Right forelimb (tissue), 1 donor: ENCODE measurements at places on chromosomes 6 and 20.

DNA sequence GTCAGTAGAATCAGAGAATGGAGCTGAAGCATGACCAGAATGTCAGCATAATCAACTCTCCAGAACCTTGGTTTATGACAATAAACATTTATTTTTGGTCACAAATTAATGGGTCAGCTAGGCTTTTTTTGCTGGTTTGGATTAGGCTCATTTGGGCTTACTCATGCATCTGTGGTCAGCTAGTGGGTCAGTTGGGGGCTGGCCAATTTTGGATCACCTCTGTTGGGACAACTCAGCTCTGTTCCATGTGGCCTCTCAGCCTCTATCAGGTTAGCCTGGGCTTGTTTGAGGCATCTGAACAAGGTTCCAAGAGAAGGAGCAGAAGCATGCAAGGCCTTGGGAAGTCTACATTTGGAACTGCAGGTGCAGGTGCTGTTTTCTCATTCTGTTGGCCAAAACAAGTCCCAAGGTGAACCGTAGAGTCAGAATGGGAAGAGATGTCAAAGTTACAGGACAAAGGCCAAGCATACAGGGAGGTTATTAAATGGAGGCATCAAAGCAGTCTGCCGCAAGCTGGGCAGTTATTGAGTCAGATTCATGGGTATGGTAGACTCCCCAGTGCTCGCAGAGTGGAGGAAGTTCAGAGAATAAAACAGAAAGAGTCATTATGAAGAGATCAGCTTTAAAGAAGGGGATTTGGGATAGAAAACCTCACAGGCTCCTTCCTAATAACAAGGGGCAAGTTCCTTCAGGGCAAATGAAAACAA, 173.0 kb downstream of the PLCB4 start:
- no peak for DNase-seq

DNA sequence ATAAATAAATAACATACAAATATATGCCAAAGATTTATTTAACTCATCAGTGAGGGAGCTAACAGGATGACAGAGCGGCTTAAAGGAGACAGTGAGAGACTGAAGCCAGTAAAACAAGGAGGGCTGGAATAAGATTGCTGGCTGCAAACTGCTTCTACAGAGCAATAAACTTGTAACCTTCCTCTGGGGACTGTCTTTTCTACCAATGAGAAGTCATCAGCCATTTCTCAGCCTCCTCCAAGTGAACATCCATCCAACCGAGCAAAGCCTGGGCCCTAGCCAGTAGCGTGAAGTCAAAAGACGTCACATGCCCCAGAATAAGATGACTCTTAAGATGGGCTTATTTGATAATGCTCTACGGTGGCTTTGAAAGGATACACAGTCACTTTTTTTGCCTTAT, 42.5 kb downstream of the CPXM1 start:
- no peak for DNase-seq

DNA sequence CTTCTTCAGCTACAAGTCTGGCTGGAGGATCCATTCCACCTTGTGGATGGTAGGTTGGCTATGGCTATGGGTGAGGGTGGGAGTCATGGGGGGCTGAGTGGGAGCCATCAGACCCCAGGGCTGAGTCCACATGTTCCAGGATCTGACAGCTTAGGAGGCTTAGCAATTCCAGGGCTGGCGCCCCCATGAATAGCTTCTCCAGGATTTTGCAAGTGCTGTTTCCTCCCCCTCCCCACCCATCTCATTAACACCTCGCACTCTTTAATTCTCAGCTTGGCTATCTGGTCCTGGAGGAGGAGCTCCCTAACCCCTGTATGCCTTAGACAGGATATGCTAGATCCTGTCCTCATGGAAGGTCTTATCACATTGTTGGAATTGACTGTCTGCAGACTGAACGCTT, 39.0 kb upstream of the ANGPT4 start:
- no peak for DNase-seq

GRCh38 chr6:133894795-133895358, 6.0 kb downstream of the TCF21 start:
- no peak for DNase-seq

DNA sequence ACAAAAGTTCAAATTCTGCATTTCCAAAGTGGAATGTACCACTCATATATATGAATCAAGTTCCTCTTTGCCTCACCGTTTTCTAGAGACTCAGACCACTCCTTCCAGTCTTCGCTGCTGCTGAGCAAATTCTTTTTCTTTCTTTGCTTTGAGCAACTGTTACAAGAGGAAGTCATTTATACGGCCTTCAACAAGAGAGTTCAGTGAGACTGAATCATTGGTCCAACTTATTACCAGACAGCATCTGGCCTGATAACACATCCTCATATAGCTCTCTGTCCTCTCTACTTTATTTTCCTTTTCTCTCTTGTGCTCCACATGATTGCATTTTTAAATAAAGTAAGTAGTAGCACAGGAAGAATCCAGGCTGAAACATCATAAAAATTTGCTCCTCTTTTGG, 652.7 kb downstream of the PHF3 start:
- DNase-seq = no peak

- DNase-seq = no peak
Measured at GRCh38 chr20:47455133-47456040, 46.3 kb upstream of the NCOA3 start.

DNA sequence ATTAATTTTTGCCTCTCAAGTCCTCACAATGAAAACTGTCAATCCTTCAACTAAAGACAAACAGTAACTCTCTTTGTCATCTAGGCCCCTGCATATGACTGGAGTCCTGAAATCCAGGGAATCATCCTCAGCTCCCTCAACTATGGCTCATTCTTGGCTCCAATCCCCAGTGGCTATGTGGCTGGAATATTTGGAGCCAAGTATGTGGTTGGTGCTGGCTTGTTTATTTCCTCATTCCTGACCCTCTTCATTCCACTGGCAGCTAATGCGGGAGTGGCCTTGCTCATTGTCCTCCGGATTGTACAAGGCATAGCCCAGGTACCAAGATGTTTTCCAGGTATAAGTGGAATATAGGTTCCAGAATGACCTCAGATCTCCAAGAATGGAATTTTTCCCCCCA, 15.4 kb downstream of the SLC17A4 start:
- DNase-seq = no peak

DNA sequence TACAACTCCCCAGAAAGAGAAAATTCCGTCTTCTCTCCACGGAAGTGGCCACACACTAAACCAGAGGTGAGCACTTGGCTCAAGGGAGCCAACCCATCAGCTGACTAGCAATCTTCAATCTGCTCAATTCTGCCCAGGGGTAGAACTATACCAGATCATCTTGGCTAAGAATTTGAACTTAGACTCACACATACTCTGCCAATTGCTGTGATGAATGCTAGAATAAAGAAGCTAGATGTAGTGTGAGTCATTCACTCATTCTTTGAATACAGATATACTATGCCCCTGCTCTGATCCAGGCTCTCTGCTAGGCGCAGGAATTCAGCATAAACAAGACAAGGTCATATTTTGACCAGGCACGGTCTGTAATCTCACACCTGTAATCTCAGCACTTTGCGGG, 147.9 kb upstream of the SHLD1 start:
- no peak for DNase-seq

- no peak for DNase-seq
Measured at GRCh38 chr20:61053487-61053886, 198.6 kb upstream of the CDH4 start.

GRCh38 chr6:149259753-149260152, 57.8 kb upstream of the TAB2 start:
- DNase-seq = no peak

- DNase-seq = peak; percentile 63
Measured at GRCh38 chr20:62063315-62063980, 2.2 kb downstream of the TAF4 start.

DNA sequence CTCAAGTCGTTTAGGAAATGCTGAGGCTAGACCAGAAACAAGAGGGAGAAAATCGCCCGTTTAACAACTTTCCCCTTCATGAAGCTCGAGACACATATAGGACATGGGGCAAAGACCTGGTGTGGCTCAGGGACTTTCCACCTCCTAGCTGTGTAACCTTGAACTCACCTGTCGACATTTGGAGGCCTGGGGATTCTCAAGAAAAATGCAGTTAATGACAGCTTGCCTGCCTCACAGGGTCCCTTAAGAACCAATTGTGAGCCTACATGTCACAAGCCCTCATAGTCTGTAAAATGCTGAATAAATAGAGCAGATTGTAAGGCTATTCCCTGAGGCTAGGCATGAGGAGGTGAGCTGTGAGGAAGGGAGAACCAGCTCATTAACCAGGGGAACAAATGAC, 35.1 kb downstream of the MGME1 start:
- no peak for DNase-seq

- no peak for DNase-seq
Measured at GRCh38 chr20:33262658-33263065, 20.4 kb upstream of the BPIFB1 start.

GRCh38 chr20:34295284-34295683, 7.9 kb downstream of the AHCY start:
- no peak for DNase-seq

GRCh38 chr6:30077218-30077617, 1.6 kb upstream of the RNF39 start:
- no peak for DNase-seq

GRCh38 chr6:43377710-43378229, 8.3 kb upstream of the ZNF318 start:
- no peak for DNase-seq

- no peak for DNase-seq
Measured at GRCh38 chr6:25066593-25066992, 130.8 kb upstream of the RIPOR2 start.

DNA sequence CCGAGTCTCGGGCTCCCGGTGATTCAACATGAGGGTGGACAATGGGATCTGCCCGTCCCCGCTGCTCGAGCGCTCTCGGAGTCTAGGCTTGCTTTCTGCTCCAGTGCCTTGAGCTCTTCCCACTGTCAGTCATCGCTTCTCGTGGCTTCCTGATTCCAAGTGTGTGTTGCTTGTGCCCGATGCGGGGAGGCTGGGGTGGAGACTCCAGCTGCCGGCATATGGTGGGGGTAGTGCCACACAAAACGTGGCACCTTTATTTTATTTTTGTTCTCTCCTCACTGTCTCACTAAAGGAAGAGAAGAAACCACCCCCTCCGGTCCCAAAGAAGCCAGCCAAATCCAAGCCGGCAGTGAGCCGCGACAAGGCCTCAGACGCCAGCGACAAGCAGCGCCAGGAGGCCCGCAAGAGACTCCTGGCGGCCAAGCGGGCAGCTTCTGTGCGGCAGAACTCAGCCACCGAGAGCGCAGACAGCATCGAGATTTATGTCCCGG, 14.8 kb upstream of the MYL9 start:
- no peak for DNase-seq

GRCh38 chr6:115908906-115909559, 151.7 kb downstream of the FRK start:
- DNase-seq = no peak

GRCh38 chr20:56552911-56553629, 20.0 kb downstream of the FAM209B start:
- DNase-seq = no peak

DNA sequence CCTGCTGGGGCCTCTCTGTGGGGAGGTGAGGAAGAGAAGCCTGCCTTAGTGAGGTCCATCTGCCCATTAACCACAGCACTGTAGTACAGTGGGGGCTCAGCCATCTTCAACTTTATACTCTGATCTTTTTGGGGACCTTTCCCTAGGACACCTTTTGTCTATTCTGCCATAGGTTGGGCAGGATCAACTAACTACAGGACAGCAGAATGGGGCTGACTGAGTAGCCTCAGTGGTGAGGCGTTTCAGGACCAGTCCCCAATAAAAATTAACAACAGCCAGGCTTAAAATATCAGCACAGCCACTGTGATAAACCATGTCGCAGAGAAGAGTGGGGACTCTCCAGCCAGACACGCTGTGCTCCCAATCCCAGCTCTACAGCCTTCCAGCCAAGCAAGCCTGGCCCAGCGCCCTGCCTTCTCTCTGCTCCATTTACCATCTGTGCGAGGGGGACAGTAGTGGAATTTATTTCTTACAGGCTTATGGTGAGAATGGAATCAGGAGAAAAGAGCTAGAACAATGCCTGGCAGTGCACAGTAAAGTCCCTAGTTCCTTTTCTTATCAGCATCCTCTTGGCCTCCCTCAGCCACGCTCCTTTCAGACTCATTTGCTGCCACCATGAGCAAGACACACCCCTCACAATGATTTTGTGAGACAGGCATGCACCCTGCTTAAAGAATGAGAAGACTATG, 75.5 kb downstream of the SLC22A23 start:
- peak; percentile 79 for DNase-seq

GRCh38 chr20:32231847-32232246, 24.2 kb downstream of the POFUT1 start:
- no peak for DNase-seq

GRCh38 chr6:64520050-64520449, 884.4 kb downstream of the PHF3 start:
- no peak for DNase-seq

DNA sequence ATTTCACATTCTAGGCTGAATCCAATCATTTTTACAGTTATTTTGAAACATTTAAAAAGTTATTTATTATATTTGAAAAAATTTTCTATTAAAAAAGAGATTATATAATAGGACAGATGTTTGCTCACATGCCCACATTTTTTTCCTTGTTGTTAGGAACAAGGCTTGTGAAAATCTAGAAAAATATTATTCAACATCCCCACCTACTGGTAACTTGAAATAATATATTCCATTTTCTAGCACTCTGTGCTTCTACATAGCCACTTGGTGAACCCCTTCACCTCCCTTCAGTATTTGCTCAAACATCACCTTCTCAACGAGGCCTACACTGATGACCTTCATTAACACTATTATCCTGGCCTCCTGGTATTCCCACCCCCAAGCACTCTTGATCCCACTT, 18.3 kb upstream of the GPRC6A start:
- no peak for DNase-seq

DNA sequence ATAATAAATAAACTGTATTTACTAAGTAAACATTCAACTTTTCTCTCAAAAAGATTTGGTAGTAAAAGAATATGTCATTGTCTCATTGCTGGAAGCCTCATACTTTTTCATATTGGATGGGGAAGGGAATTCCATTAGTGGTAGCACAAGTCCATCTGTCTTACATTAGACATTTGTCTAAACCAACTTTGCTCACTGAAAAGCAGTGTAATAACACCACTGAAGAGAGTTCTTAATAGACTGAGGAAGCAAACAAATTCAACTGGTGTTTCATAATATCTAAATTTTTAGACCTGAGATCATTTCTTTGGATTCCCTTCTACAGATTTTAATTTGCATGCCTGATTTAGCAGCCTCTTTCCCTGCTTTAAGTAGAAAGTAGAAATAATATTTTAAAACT, 62.7 kb downstream of the PLCB1 start:
- no peak for DNase-seq

DNA sequence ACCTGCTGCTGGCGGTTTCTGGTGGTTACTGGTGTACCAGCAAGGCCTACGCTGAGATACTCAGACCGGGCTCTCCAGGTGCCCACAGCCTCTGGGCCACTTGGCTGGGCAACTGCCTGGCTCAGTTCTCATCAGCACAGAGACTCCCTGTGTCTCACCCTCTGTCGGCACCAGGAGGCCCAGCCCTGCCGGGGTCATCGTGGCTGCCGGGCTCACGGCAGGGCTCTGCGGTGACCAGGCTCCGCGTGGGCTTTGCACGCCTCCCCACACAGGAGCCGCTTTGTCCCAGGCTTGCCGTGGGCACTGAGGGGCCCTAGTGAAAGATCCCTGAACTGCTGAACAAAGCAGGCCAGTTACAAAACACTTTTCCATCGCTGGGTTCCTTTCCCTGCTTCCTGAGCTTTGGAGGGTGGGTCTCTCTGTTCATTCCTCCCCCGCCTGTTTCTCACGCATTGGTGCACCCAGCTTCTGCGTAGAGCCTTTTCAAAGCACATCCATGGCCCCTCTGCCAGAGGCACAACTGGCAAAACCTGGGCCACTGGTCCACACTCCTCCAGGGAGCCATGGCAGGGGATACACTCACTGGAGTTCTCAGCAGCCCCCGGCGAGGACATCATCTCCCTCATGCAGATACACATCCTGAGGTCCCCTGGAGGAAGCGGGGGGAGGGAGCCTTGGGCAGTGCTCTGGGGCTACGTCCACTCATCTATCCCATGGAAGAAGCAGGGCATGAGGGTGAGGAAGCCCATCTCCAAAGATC, 117.0 kb downstream of the NFATC2 start:
- no peak for DNase-seq
